ENCODE measurements at places on chromosomes 3 and 15.
A peak's percentile ranks its signal among the peaks of the same experiment; 100 is the strongest.

DNA sequence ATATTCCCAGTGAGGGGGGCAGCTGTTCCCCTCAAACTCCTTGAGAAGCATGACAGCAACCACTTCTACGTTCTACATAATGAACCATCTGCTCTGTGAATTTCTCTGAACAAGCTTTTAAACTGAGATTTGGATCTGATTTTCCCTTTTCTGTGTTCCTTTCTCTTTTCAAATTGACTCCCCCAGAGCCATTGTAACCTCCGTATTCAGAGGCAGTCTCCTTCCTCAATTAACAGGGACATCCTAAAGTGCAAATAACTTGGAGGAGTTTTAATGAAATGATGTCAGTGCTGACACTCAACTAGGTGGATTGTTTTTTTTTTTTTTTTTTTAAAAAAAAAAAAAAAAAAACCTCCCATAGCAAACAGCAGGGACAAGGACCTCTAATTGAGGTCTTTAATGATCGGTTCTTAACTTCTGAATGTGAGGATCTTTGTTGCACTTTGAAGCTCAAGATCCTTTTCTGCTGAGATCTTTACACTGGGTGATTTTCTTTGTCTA lies 48.8 kb downstream of the ADAMTS9 start:
- no peak for DNase-seq

- no peak for DNase-seq
Observed at GRCh38 chr15:63528138-63528659, 23.8 kb downstream of the USP3 start.

- DNase-seq = no peak
Observed at GRCh38 chr15:38487378-38487777, 33.5 kb downstream of the FAM98B start.

DNA sequence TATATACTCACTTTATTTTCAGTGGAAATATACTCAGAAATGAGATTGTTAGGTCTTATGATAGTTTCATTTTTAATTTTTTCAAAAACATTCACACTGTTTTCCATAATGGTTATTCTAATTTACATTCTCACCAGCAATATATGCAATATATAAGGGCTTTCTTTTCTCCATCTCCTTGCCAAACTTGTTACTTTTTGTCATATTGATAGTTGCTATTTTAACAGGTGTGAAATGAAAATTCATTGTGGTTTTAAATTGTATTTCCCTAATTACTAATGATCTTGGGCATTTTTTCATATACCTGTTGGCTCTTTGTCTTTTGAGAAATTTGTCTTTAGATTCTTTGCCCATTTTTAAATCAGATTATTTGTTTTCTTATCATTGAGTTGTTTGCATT lies 325.2 kb downstream of the DIPK2A start:
- DNase-seq = no peak

DNA sequence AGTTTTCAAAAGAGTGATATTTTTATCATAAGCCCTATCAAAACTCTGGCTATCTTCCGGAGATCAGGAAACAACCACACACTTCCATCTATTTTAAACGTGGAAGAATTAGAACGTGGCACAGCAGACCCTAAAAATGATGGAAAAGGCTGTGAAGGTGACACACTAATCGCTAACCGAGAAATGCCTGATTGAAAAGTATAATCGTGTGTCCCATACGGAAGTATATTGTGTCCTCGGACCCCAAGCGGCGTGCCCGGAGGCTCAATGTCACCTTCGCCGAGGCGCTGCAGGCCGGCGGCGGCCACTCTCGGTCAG lies 642 bp downstream of the COX5A start:
- DNase-seq = peak; percentile 61

DNA sequence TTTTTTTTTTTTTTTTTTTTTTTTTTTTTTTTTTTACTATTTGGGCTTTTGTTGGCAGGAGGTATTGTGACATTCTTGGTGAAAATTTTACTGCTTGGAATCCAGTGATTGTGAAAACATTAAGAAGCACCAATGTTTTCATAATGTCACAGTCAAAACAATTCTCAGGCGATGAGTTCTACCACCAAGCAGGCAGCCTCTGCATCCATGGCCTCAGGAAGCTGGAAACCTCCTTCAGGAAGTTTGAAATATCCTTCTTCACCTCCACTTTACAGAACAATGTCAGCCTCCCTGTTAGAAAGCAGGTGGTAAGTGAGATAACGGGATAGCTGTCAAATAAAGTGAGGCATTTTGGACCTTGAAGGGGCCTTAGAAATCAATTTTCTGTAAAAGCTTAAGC lies 98.3 kb downstream of the MEX3B start:
- no peak for DNase-seq

DNA sequence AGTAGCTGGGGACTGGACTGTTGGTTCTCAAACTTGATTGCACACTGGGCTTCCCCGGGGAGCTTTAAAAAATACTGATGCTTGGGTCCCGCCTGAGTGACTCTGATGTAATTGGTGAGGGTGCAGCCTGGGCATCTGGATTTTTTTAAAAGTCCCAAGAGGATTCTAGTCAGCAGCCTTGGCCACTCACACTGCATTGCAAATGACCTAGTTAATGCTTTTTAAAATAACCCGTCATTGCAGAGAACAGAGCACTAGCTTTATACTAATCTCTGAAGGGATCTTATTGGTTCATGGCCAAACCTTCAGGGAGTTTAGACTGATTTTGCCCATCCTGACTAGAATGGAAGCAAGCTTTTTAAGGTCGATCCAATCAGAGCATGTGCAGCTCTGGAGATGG lies 310.6 kb upstream of the PROK2 start:
- peak; percentile 67 for DNase-seq

DNA sequence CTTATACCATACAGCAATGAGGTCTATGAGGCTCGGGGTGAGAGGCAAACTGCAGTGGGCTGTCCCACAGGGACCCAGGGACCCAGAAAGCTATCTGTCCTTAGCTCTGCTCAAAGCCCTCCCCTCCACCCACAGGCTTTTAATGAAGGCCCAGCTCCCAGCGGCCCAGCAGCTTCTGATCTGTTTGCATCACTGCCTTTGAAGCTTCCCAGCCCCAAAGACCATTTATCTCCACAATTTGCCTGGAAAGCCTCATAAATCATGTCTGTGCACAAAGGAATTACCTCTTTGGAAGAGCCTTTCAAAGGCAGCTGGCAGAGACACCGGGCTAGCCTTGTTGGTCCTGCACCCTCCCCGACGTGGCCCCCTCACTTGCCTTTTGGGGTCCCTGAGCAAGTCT lies 123.9 kb downstream of the RAB11A start:
- no peak for DNase-seq

DNA sequence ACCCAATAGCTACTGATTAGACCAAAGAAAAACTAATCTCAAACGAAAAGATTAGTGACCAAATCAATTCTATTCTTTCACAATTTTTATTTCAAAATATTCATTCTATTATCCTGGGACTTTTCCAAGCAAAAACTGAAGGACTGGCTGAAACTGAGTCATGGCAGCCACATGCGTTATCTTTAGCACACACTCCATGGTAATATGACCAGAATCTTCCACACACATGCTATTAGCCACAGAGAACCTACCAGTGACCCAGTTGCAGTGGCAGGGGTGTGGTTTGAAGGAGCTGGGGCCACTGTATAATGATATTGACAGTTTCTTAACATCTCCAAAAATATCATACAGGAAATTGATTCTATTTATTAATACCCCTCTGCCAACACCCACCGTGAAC lies 154.8 kb upstream of the ABI3BP start:
- no peak for DNase-seq

GRCh38 chr15:51403072-51403878 lies 61.8 kb downstream of the GLDN start:
- DNase-seq = peak; percentile 4

GRCh38 chr3:68706096-68706495 lies 226.3 kb downstream of the TAFA4 start:
- DNase-seq = no peak

- DNase-seq = no peak
Observed at GRCh38 chr3:54294214-54294613, 171.9 kb downstream of the CACNA2D3 start.

All from OCI-LY7 (cell line).